NCI-H446 treated with DMSO at 0.1 percent for 48 hours (cell line): ENCODE measurements at places on chromosomes 16 and 17.

DNA sequence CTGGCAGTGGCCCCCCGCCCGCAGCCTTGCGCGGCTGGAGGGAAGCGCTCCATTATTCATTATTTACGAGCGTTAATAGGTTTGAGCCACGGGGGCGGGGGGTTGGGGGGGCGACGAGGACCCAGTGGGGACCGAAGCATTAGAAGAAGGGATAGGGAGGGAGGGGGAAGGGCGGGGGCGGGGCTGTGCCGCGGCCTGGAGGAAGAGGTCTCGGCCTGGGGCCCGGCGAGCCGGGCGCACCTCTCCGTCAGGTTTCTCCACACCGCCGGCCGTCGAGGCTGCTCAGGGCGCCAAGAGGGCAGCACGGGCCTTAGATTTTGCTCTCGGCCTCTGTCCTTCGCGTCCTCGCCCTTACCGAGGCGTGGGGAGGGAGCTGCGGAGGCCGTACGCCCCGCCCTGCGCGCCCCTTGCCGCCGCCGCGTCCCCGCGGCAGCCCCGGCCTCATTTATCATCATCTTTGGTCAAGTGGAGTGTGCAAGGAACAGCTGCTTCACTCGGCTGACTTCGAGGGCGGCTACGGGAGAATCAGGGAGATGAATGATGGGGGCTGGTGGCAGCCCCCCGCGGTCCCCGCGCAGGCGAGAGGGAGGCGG lies 54.2 kb downstream of the SREBF1 start:
- peak; percentile 60 for DNase-seq

- DNase-seq, result no peak
Measured at GRCh38 chr16:56192635-56192945, 1.3 kb downstream of the GNAO1 start.

DNA sequence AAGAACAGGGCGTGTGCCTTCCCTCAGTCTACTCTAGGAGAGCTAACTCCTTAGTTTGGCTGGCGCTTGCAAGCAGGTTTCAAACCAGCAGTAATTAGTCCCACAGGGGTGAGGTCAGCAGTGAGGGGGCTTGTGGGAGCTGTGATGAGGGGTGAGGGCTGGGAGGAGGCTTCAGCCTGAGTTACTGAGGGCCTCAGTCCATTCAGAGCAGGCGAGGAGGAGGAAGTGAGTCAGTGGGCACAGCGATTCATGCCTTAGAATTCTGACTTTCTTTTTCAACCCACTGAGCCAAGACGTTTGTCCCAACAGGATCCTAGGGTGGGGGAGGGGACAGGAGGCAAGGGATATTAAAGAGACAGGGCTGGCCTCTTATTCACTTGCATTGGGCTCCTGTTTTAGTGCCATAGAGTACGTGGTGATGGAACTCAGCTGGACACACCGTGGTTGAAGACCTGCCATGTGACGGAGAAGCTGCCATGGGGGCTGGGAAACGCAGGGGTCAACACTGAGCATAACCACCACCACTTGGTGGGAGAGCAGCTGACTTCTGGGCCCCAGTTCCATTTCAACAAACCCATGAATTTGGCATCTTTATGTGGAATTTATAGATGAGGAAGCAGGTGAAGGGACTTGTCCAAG lies 8.3 kb upstream of the ITGA3 start:
- DNase-seq, result no peak

GRCh38 chr16:88533381-88533917 lies 36.8 kb upstream of the ZC3H18 start:
- DNase-seq, result no peak
